ENCODE measurements at places on chromosomes 2 and 18.

GRCh38 chr2:196587056-196587455 lies 52.5 kb upstream of the CCDC150 start:
- DNase-seq: no peak

- no peak for DNase-seq
Measured at GRCh38 chr2:176193048-176193447, 4.6 kb downstream of the HOXD1 start.

DNA sequence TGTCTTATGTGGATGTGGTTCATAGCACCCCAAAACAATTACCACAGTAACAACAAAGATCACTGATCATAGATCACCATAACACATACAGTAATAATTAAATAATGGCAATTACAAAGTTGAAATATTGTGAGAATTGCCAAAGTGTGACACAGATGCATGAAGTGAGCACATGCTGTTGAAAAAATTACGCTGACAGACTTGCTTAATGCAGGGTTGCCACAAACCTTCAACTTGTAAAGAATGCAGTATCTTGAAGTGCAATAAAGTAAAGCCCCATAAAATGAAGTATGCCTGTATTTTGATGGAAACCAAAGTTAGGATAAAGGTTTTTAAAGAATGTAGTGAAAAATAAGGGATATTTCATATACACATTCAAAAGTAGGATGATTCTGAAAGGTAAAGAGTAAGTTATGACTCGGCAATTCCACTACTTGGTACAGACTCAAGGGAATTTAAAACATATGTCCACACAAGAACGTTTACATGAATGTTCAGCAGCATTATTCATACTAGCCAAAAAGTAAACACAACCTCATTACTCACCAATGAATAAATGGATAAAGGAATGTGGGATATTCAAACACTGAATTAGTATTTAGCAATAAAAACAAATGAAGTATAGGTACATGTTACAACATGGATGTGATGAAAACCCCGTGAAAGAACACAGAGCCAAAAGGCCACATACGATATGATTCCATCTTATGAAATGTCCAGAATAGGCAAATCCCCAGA lies 61.6 kb downstream of the SCN9A start:
- no peak for DNase-seq

DNA sequence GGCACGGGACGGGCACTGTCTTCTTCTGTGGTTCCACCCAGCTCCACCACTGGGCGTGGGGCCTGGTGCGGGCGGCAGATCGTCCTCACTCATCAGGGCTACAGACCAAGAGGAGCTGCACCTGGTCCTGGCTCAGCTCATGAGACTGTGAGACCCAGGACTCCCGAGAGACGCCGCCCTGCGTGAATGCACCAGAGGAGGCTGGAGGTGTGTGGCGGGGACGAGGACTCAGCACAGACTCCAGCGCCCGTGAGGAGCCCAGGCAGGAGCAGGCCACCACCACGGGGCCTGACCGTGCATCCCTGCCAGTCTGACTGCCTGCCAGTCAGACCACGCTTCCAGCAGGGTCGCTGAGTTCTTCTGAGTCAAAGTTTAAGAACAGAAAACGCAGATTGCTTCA lies 112.5 kb upstream of the SALL3 start:
- DNase-seq: no peak

- DNase-seq: no peak
Measured at GRCh38 chr2:85961754-85962153, 73.0 kb upstream of the ST3GAL5 start.

- no peak for DNase-seq
Measured at GRCh38 chr2:118906186-118906585, 35.8 kb upstream of the MARCO start.

- DNase-seq: no peak
Measured at GRCh38 chr18:37483221-37483971, 82.2 kb downstream of the CELF4 start.

DNA sequence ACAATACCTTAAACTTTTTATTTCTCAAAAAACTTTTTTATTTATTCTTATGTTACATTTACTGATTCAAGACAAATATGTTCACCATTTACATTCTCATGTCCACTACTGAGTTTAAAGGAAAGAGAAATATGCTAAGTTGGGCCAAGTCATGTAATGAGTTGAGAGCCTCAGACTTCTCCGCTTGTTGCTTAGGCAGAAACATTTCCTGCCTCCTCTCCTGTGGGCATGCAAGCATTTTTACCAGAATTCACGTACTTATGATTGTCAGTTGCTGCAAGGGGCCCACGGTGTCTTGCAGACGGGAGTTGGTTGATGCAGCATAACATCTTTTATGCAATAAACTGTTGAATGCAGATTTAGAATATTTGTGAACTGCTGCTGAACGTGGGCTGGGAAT lies 51.8 kb downstream of the MYO1B start:
- DNase-seq: no peak

- DNase-seq: no peak
Measured at GRCh38 chr2:85889627-85890281, 964 bp upstream of the ST3GAL5 start.

- DNase-seq: no peak
Measured at GRCh38 chr2:207432453-207432852, 97.3 kb upstream of the CREB1 start.

GRCh38 chr2:168961450-168962229 lies 60.5 kb downstream of the G6PC2 start:
- no peak for DNase-seq

DNA sequence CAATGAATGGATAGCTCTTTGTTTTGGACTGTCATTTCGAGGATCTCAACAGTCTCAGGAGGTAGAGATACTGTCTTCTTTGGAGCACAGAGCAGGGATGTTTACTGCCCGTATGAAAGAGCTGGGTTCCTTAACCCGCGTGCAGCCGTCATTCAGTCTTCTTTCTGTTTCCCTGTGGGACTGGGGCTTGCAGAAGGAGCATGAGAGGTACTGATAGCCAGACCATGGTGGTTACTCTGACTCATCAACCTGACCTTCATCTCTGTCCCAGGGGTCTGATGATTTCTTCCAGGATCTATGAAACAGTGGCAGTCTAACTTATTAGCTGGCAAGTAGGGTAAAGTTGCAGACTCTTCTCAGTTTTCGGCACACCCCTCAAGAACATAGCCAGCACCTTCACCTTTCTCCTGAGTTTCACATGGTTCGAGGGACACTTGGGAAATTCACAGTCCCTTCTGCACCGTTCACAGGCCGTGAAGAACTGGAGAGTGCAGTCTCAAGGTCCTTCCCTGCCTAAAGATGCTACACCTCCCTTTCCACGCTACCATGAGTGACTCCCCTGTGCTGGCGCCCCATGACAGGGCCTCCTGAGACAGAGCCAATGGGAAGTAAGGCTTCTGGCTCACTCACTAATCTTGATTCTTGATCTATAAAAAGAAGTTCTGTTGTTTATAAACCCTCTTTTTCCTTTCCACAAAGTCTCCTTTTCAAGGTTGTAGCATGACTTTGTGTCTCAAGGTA lies 226.2 kb downstream of the MC4R start:
- DNase-seq: no peak

DNA sequence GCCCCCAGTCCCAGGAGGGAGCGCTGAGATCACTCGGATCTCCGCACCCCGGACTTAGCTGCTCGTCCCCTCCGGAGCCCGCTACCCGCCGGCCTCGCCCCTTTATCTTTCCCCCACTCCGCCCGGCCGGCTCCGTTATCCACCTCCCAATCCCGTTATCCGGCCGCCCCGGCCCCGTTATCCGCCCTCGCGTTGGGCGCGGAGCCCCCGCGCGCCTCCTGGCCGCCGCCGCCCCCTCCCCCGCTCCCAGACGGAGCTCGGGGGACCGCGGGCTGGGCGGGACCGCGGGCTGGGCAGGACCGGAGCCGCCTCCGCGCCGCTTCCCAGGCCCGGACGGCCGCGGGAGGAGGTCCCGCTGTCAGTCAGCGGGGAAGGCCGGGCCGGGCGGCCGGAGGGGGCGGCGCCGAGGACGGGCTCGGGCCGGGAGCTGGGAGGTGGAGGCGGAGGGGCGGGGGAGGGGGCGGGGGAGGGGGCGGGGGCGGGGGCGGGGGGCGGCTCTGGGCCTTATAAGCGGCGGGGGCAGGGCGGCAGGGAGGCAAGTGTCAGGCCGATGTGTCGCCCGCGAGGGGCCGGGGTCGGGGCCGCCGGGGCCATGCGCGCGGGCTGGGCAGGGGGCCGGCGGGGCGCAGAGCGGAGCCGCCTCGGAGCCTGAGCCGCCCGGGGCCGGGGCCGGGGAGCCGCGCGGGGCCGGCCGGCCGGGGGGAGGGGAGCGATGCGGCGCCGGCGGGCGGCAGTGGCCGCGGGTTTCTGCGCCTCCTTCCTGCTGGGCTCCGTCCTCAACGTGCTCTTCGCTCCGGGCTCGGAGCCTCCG lies at the start of gene PKDCC:
Gene PKDCC, plus strand, starts transcription at position 534 of the 811 bp plus-strand sequence. Its CDS starts 179 bp downstream, at position 713.
- DNase-seq: no peak

- no peak for DNase-seq
Measured at GRCh38 chr2:187509667-187510417, 44.4 kb downstream of the TFPI start.

All from stimulated activated CD4-positive, alpha-beta T cell treated with anti-CD3 and anti-CD28 coated beads, Interleukin-1b, Interleukin-23, amount 100 ng/mL, for 48 hours (primary cell).